ENCODE measurements at places on chromosomes 6 and 20. TPM values are rescaled to one million over a fixed set of nuclear protein-coding genes. Genes with fewer than 3 reads are reported as not detected.

The VWA7 gene
- total RNA-seq: 0.69 TPM

The ETV7 gene
- total RNA-seq: 0.67 TPM

The UNC93A gene
- total RNA-seq: not detected

The SLC16A10 gene
- 6.6 TPM for total RNA-seq

The PNPLA1 gene
- not detected for total RNA-seq

The COL9A3 gene
- total RNA-seq: not detected

The OPRM1 gene
- total RNA-seq: not detected

The CLPSL2 gene
- not detected for total RNA-seq

The OPRL1 gene
- total RNA-seq: 0.45 TPM

The DSP gene
- total RNA-seq: not detected

The DYNLT2 gene
- 3.1 TPM for total RNA-seq

The BHLHE23 gene
- total RNA-seq: not detected

The MYCT1 gene
- not detected for total RNA-seq

DNA sequence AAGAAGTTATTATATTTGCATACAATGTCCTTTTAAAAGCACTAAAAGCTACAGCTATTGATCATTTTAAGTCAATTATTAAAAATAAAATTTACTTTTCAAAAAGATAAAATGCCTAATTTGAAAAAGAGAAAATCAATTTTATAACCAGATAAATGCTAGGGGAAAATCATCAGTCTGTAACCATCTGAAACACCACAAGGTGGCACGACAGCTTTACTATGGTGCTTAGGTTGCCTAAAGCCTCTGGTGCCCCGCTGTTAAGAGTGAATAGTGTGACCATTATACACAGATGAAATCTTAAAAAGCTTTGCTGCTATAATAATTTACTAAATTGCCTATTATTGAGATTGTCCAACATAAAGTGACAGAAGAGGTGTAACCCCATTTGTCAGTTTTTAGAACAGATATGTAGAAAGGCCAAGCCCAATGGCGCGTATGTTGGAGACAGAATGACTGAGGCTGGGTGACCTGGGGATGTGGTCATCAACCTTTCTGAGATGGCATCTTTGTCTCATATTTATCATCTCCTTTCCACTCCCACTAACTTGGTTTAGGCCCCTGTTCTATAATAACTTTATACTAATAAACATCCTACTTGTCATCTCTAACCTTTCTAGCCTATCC lies 100.8 kb downstream of the MOXD1 start:
- H3K4me3 ChIP-seq: no peak overlapping the region
- H3K4me1 ChIP-seq: no peaks in the 10 kb centered on the region
- H3K27me3 ChIP-seq: peaks cover 26% of the 10 kb centered on the region

GRCh38 chr6:99604166-99605073 lies 2.2 kb upstream of the PRDM13 start:
- H3K4me1 ChIP-seq: peaks cover 32% of the 10 kb centered on the region
- peak overlapping the region; percentile 26 for H3K4me3 ChIP-seq
- H3K36me3 ChIP-seq: no peaks in the 10 kb centered on the region
- no peak overlapping the region for H3K27ac ChIP-seq

- no peak overlapping the region for H3K27ac ChIP-seq
- H3K36me3 ChIP-seq: no peaks in the 10 kb centered on the region
- peaks cover under 1% of the 10 kb centered on the region for H3K4me1 ChIP-seq
- H3K27me3 ChIP-seq: peaks cover 9% of the 10 kb centered on the region
- H3K4me3 ChIP-seq: no peak overlapping the region
Observed at GRCh38 chr6:46310196-46310595, 139.4 kb upstream of the ENPP5 start.

GRCh38 chr6:33836806-33837469 lies 33.1 kb upstream of the MLN start:
- H3K27ac ChIP-seq: no peak overlapping the region
- peaks cover 12% of the 10 kb centered on the region for H3K4me1 ChIP-seq
- no peaks in the 10 kb centered on the region for H3K27me3 ChIP-seq
- H3K36me3 ChIP-seq: no peaks in the 10 kb centered on the region
- no peak overlapping the region for H3K4me3 ChIP-seq

GRCh38 chr6:41237128-41237527 lies 9.0 kb downstream of the TREML4 start:
- peaks cover 6% of the 10 kb centered on the region for H3K27me3 ChIP-seq
- H3K4me1 ChIP-seq: no peaks in the 10 kb centered on the region
- no peak overlapping the region for H3K27ac ChIP-seq
- no peak overlapping the region for H3K4me3 ChIP-seq

- H3K4me3 ChIP-seq: no peak overlapping the region
- H3K27ac ChIP-seq: no peak overlapping the region
- H3K27me3 ChIP-seq: no peaks in the 10 kb centered on the region
- DNase-seq: no peak
Observed at GRCh38 chr6:161169035-161169434, 104.8 kb downstream of the AGPAT4 start.

DNA sequence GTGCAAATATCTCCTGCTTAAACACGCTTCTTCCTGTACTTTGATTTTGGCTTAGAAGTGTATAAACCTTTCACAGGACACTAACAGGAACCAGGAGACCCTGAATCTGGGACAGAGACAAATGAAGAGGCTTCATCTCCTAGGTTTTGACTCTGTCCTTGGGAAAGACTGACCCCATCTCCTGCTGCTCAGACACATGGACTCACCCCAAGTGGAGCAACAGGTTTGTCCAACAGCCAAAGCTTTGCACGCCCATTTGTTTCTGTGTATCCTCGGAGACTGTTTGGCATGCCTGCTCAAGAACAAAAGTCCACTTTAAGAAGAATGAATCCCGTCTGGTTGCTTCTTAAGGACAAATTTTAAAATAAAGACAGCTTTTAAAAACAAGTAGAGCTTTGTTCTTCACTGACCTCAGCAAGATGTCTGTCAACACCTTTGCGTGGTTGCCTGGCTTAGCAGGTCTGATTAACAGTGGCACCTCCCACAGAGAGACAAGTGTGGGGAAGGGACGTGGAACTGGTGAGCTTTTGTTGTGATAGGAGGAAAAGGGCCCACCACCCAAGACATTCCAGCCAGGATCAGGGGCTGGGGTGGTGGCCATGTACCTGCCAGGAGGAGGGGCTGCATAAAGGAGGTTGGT lies 202.6 kb downstream of the SOD2 start:
- no peak overlapping the region for H3K27ac ChIP-seq
- no peaks in the 10 kb centered on the region for H3K36me3 ChIP-seq
- H3K4me3 ChIP-seq: no peak overlapping the region
- H3K27me3 ChIP-seq: peaks cover 9% of the 10 kb centered on the region

DNA sequence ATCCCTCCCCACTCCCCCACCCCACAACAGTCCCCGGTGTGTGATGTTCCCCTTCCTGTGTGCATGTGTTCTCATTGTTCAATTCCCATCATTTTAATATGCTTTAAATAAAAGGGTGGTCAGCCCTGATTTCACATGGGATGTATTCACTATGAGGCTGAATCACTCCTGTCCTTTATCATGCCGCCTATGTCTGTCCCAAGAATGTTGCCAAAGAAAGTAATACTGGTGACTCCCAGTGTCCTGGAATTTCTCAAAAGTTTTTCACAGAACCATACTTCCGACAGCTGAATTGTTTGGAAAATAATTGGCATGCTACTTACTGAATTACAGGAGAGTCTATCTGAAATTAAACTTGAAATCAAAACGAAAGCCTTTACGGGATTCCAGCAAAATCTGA lies 217.7 kb downstream of the HAO1 start:
- DNase-seq: no peak
- H3K4me1 ChIP-seq: no peaks in the 10 kb centered on the region
- no peak overlapping the region for H3K4me3 ChIP-seq

DNA sequence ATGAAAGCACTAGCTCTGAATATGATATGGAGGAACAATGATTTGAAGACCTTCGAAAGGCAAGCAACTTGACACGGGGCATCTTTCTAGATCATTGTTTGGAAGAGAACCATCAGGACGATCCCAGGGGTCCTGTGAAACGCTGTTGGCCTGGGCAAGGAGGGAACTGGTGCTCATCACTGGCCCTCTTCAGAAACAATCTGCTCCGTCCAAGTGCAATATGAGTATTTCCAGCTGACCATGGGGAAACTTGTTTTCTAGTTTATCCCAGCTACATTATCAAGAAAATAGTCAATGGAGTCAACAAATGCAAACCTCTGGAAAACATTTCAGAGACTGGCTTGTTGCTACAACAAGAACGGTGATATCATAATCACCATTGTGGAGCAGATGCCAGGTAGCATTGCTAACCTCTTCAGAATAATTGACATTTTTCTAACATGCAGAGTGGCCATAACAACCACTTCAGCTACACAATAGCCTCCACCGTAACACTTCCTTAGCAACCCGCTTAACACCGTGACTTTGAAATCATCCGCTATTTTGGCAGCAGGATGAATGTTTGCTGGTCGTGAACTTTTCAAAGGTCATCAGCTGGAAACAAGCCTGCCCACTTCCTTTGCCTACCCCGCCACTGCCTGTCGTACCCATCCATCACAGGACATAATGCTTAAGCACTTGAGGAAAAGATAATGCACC lies 112.0 kb upstream of the PDE10A start:
- peaks cover 33% of the 10 kb centered on the region for H3K27me3 ChIP-seq
- no peaks in the 10 kb centered on the region for H3K4me1 ChIP-seq
- no peaks in the 10 kb centered on the region for H3K36me3 ChIP-seq
- no peak overlapping the region for H3K4me3 ChIP-seq
- DNase-seq: no peak

- no peak overlapping the region for H3K4me3 ChIP-seq
- H3K4me1 ChIP-seq: no peaks in the 10 kb centered on the region
- no peak for DNase-seq
- H3K27me3 ChIP-seq: no peaks in the 10 kb centered on the region
- H3K27ac ChIP-seq: no peak overlapping the region
- H3K36me3 ChIP-seq: no peaks in the 10 kb centered on the region
Observed at GRCh38 chr20:39282619-39283092, 320.5 kb downstream of the DHX35 start.
